ENCODE measurements at places on chromosomes 1 and 21.

- DNase-seq: no peak
Observed at GRCh38 chr1:244953901-244954300, 89.6 kb upstream of the HNRNPU start.

DNA sequence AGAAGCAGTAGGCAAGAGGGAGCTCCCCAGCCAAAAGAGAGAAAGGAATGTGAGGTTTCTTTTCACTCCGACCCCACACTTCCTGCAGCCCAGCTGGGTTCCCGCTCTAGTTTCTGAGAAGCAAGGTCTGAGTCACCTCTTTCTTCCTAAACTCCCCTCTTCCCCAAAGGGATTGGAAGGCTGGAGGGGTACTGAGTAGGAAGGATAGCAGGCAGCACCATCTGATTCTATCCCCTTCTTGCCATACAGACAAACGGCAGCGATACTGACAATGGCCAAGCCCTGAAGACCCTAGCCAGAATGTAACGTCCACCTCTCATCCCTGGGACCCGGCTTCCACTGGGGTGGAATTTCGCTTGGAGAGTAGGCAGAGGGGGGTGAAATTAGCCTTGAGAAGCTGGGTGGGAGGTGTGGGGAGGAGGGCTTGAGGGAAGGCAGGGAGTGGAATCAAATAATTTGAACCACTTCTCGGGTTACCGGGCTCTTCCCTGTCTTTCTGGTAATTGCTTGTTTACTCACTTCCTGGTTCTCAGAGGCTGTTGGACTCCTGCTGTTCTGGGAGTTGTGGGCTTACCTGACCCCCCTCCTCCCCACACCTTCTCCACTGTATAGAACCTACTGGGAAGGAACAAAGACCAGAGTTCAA, 13.2 kb downstream of the IER5 start:
- DNase-seq: peak; percentile 57

DNA sequence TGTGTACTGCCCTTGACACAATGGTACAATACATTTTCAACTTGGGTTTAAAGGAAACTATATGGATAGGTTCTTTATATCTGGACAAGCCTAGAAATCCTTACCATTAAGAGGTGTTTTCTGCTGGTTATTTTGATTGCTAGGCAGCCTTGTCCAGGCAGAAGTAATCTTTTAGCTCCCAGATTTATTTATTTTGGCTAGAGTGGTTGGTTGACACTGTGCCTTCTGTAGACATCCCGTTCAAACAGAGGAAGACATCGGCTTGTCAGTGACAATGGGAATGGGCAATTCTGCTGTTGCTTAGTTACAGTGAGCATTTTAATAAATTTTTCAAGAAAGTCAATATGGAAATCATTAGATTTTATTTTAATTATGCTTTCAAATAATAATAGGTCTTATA, 138.8 kb downstream of the VPS13D start:
- no peak for DNase-seq

GRCh38 chr1:40029608-40030007, 10.9 kb upstream of the CAP1 start:
- no peak for DNase-seq

GRCh38 chr1:223137455-223138085, 5.5 kb downstream of the TLR5 start:
- peak; percentile 92 for DNase-seq

GRCh38 chr1:31372751-31373055, 173 bp downstream of the FABP3 start:
- no peak for DNase-seq

- DNase-seq: no peak
Observed at GRCh38 chr21:34185026-34185750, 111.8 kb downstream of the MRPS6 start.

- DNase-seq: no peak
Observed at GRCh38 chr1:1431845-1432273, 3.6 kb upstream of the VWA1 start.

GRCh38 chr1:8718850-8719361, 98.5 kb downstream of the RERE start:
- no peak for DNase-seq

DNA sequence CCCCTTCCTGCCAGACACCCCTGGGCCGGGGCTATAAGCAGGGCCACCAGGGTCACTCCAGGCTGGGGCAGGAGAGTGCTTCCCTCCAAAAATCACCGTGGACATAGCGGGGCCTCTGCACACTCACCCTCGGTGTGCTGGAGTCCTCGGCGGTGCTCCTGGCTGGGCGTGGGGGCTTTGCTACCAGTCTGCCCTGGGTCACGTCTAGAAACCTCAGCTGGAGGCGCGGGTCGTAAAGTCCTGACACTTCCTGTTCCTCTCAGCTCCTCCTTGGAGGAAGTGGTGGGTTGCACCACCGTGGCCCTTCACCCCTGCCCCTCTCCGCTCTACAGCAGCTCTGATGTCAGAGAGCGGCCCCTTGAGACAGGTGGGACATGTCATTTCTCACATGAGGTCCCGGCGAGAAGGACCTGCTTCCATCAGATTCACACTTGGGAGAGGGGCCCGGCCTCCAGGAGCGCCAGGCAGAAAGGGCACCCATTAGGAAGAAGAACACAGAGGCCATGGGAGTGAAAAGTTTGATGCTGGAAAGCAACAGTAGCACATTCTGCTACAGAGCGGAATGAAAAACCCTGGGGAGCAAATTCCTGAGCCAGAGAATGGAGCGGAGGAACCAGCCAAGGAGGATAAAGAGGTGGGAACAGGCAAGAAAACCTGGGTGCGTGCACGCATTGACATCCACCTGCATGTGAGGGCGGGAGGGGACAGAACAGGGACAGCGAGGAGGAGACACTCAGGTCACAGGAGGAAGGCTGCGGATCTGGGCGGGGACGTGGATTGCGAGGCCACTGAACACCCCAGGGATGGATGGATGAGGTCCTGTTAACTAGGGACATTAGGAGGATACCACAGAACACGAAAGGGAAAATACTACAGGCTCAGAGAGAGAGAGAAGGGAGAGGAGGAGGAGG, at the start of gene ITGB2:
ITGB2 (minus strand) TSS at position 206 of the 911 bp plus-strand sequence. CDS start 10,117 bp downstream, outside the sequence.
- no peak for DNase-seq

- no peak for DNase-seq
Observed at GRCh38 chr1:99268021-99268420, 3.7 kb downstream of the PLPPR4 start.

DNA sequence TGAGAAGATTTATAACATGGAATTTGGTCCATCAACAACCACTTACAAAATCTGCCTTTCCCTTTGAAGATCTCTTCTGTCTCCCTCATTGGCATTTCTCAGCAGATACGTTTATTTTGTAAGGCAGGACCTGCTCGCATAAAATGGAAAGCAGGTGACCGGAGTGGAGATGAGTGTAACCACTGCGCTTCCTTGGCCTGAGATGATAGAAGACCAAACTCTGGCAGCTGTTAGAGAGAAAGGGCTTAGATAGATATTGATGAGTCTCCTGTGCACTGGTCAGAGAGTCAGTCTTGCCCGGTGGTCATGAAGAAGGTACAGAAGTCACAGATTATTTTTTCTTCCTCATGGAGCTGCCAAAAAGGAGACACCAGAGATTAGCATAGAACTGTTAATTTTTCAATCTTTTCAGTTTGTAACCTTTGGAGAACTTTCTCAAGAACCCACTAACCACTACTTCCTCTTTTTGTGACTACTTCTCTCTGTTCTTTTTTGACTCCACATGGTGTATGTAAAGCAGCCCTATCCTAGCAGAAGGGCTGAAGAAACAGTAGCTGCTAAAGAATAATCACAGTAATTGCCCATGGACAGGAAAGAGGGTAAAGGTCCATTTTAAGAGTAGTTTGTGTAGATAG, 47.6 kb downstream of the FCRL3 start:
- DNase-seq: no peak
